Bone marrow (tissue), 2 donors: ENCODE measurements at places on chromosomes 11 and 22.

- DNase-seq, result peak; percentile 30
Observed at GRCh38 chr11:66080055-66080817, 10.2 kb downstream of the PACS1 start.

GRCh38 chr11:71298016-71298550 lies 45.7 kb upstream of the SHANK2 start:
- DNase-seq, result no peak

DNA sequence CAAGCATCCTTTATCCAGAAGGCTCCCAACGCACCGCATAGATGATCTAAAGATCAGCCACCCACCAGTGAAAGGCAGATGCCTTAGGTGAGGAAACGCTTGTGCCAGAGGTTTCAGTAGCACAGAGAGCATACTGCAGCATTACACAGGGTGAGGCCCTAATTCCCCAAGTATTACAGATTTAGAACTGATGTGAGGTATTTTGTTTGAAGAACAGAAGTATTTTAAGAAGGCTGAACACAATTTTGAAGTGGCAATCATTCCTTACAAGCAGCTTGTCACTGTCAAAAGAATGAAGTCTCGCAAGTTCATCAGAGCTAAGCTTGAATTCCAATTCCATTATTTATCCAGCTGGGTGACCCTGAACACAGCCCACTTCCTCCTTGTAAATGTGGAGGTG lies 70.0 kb upstream of the FAT3 start:
- DNase-seq, result no peak

DNA sequence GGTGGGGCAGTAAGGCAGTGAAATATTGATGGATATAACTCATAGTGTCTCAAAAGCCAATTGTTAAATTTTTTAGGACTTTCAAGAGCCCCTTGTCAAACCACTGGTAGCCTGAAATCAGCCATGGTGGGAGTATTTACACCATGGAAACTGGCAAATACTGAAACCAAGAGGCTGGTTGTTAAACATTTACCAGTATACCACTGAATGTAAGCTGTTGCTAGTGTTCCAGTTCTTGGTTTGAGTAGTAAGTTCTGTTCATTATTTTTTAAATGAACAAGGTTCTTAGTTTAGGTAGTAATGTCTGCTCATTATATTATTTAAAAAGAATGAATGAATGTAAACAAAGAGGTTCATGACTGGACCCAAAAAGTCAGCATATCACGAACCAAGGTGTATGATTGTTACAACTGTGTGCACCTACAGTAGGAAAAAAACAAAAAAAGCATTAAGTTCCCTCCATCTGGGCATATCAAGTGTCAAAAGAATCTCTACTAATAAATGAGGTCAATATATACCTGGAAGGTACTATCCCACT lies 4.5 kb upstream of the EIF3F start:
- DNase-seq, result no peak

DNA sequence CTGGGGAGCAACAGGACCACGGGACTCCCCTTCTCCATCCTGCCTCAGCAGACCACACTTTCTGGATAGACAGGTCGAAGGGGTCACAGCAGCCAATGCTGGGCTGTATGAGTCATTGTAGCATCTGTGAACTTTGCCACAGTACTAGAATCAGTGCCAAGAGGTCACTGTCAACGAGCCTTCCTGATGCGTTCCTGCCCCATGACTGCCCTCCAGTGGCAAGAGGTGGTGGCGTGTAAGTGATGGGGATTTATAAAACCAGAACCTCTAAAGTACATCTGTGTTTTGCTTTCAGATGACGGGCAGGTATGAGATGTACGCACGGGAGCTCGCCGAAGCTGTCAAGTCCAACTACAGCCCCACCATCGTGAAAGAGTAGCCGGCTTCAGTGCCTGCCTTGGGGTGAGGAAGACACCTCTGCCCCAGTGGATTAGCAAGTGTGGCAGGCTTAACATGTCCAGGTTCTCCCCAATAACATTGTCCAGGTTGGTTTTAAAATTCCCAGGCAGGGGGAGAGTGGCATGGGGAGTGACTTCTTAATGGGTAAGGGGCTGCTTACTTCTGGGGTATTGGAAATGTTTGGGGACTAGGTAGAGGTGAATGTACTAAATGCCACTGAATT lies 29.4 kb downstream of the GUCD1 start:
- peak; percentile 55 for DNase-seq

- DNase-seq, result no peak
Observed at GRCh38 chr22:26632422-26633155, 10.8 kb downstream of the CRYBA4 start.

DNA sequence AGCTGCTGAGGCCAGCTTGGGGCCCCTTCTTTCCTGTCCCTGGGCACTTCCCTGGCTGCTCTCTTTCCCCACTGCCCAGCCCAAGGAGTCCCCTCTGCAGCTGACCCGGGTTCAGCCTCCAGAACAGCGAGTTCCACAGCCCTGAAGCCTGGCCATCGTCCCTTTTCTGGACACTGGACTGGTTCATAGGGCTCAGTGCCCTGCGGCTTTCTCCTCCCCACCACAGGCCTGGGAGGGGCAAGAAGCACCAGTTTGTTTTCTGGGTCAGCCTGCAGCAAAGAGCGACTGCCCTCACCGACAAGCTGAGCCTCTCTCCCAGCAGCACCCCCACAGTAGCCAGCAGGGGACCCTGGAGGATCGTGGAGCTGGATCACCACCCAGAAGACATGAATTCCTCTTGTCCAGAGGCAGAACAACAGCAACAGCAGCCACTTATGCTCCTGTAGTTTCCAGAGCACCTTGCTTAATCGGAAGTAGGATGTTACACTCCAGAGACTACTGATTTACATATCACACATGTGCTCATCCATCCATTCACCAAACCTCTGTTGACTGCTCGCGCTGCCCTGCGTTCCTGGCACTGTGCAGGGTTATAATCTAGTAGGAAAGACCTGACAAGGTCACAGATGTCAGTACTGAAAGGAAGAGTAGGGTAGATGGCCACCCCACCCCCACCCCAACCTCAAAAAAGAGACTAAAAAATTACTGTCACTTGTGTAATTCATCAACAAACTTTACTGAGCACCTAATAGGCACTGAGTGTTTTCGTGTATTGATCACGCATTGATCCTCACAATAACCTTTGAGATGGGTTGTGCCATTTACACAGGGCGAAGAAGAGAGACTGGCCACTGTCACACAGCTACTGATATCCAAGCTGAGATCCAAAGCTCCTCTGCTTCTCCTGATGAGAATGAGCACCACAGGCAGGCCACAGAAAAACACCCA lies 13.0 kb upstream of the CXCR5 start:
- no peak for DNase-seq

DNA sequence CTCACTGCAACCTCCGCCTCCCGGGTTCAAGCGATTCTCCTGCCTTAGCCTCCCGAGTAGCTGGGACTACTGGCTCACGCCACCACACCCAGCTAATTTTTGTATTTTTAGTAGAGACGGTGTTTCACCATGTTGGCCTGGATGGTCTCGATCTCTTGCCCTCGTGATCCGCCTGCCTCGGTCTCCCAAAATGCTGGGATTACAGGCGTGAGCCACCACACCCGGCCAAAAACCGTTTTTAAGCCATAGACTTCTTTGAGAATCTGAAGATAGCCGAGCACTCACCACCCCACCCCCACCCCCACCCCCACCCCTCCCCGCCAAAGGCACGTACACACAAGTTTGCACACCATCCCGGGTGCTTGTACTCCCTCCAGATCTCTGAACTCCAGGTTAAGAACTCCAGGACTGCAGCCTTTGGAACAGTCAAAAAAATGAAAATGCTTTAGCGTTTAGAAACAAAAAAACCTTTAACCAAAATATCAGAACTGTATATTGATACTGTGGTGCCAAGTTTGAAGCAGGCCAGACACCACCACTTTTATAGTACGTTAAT lies 1.5 kb downstream of the CRKL start:
- DNase-seq, result no peak

DNA sequence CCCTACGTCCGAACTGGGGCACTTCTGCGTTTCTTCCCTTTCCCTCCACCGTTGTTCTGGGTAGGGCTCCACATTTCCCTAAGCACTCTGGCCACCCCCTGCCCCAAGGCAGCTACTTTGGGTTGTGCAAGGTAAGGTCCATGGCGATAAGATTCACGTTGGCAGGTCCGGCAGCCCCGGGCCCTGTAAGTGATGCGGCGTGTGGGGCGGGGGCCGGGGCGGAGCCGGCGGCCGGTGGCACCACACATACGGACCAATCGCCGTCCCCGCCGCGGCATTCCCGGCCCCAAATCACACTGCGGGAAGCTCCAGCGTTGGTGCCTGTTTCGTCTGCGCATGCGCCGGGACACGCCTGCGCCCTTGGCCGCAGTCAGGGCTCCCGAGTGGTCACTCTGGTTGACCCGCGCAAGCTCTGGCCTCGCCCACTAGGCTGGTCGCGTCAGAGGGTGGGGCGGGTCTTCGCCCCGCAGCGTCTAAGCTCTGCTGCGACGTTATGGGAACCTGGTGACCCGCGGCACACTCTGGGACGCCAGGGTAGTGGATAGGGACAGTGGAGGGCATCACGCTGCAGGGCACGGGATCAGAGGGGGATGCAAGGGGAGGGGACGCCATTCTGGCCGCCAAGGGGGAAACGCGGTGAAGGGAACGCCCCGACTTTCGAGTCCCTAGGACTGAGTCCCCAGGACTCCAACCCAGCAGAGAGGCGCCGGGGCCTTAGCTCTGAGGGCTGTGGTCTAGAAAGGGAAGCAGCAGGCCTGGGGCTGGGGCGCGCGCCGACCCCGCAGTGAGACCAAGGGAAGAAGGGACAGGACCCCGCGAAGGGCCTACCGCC lies 1.6 kb downstream of the FADS1 start:
- DNase-seq, result peak; percentile 70

DNA sequence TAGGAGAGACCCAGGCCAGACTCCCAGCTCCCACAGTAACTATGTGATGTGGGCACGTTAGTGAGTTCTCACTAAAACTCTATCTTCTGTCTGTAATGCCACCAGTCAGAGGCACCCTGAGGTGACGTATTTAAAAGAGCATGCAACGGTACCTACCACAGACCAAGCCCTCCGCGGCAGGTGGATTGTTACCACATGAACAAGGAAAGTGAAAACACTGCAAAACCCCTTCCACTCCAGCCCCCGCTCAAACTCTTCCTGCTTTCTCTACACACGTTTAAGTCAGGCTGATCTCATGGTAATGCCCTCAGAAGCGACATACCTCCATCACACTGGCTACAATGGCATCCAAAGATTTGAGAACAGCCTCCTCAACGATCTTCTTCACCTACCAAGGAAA lies 36.7 kb downstream of the SERPIND1 start:
- DNase-seq, result no peak

- no peak for DNase-seq
Observed at GRCh38 chr11:42179216-42179615, 719.8 kb upstream of the LRRC4C start.

GRCh38 chr11:79258576-79258975 lies 182.3 kb downstream of the TENM4 start:
- no peak for DNase-seq

DNA sequence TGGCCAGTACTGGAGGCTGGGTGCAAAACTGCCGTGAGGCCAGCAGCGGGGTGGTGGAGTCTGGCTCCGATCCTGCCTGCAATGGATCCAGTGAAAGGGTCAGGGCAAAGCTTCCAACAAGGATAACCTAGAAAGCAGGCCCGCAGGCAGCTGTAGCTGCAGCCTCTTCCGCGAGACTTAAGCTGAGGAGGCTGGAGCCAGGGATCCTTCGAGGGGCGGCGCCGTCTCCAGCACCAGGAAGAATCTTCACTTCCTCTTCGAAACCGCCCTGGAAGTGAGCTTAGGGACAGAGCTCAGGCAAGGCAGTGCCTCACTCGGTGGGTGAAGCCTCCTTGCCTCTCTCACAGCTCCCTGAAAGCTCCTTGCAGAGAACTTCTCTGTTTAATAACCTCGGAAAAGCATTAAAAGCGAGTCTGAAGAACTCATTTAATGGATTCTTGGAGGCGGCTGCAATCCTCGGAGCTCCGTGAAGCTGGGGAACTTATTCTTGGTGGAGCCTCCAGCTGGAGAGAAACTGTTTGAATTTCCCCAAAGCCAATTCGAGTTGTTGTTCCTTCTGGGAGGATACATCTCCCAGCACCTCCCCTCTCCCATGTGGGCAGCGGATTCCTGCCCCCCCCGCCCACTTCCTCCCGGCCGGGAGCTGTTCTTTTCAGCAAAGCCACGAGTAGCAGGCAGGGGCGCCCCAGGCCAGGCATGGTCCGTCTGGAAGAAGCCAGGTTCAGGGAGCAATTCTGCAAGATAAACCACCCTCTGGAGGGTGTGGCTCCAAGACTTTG lies 169.9 kb downstream of the CTTN start:
- DNase-seq, result no peak

DNA sequence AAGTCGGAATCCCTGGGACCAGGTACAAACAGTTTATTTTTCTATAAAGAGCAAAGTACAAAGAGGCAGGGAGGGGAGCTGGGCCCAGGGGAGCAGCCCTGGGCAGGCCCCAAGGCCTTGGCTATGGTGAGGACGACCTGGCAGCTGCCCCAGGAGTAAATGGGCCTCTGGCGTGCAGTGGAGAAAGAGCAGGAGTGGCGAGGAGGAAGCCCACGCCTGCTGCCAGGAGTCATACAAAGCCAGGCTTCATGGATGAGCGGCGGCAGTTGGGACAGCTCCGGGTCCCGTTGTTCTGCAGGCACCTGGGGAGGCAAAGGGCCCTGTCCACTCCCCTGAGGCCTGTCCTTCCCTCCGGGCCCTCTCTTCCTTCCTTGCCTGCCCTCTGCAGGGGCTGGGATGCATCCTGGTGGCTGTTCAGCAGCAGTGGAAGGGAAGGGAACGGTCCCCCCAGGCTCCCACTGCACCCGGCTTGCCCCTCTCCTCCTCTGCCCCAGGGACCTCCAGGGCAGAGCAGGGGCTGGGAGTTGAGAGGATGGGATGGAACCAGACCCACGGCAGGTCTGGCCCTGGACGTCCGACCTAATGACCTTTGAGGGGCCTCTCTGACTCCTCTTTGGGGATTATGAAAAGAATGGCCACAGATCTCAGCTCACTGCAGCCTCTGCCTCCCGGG lies 11.1 kb downstream of the RAPSN start:
- no peak for DNase-seq

GRCh38 chr22:48300877-48301276 lies 1526.8 kb downstream of the BRD1 start:
- no peak for DNase-seq

- DNase-seq, result no peak
Observed at GRCh38 chr11:87967459-87967858, 207.8 kb downstream of the RAB38 start.

GRCh38 chr11:129368889-129369672 lies 6.6 kb upstream of the BARX2 start:
- no peak for DNase-seq

DNA sequence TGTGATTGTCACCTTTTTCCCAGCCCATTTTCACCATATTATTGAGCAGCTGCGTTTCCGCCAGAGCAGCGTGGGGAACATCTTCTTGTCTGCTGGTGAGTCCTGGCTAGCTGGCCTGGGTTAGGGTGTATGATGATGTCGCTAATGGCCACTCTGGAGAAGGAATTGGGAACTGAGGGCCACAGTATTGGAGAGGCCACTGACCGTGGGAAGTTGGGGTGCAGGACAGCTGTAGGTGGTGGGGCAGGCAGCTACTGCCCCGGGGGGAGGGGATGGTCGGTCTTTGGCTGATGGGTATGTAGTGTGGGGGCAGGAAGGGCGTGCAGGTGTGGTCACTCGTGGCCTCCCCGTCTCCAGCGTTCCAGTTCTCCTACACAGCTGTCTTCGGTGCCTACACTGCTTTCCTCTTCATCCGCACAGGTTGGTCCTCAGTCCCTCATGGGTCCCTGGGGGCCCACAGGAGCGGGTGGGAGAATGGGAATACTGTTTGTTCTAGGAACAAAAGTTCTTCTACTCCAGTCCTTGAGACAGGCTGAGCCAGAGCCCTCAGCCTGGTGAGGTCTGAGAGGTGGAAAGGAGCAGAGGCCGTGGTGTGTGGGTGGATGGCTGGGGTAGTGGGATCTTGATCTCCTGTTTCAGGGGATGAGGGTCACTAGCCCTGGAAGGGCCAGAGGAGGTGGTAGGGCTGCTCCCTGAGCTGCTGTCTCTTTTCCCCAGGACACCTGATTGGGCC lies 2.1 kb downstream of the RCE1 start:
- no peak for DNase-seq
